Glutamatergic neuron (in vitro differentiated cells): ENCODE measurements at places on chromosomes 5 and 9. TPM values are rescaled to one million over a fixed set of nuclear protein-coding genes. Genes with fewer than 3 reads are reported as not detected.

DNA sequence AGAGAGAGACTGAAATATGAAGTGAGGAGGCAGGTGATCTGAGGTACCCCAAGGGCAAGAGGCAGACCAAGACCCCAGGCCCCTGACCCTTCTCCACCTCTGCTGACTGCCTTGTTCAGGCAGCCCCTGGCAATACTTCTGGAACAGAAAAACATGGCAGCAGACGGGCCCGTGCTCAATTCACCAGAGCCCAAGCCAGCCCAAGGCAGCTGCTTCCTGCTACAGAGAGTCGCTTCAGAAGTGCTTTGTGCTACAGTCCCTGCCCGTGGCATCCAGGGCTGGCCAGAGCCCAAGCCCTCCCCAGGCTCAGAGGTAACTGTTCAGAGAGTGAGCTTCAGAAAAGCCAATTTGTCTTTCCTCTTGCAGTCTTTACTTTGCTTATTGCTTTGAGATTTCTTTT is 151.4 kb upstream of the FSTL4 start:
- DNase-seq: no peak

GRCh38 chr9:125635888-125636287 is 71.1 kb downstream of the MAPKAP1 start:
- DNase-seq: peak; percentile 25

- no peak for DNase-seq
Observed at GRCh38 chr9:130292106-130292505, 26.5 kb downstream of the HMCN2 start.

Gene C5orf58
- not detected for total RNA-seq

DNA sequence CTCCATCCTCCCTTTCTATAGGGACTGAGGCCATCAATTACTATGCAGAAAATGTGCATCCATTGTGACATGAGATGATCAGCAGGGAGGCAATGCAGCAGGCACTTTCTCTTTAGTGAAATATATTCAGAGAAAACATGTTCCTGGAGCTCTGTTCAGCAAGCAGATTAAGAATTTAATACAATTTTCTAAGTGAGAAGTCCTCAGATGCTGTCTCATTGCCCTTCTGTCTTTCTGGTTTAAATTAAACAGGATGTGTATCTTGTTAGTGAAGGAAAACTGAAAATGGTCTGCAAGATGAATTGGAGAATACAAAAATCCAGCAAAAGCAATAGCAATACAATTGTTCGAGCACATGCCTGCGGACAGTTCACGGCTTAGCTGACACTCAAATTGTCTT is 445.8 kb upstream of the RIOK2 start:
- DNase-seq: no peak

Gene F12
- 5.4 TPM for total RNA-seq

DNA sequence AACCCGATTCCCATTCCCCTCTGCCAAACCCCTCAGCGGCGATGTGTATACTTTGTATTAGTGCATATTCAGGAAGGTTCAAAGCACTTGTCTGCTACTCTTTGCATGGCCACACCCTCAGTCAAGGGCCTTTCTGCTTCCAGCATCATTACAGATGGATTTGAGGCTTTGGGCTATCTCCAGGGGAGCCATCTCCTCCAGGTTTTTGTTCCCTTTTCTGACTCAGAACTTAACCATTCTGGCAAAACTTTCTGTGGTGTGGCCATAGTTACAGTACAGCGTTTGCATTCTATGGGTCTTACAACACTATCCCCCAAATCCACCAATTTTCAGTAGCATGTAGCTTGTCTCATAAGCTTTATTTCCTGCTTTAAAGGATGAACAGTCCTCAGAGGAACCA is 36.0 kb upstream of the SVEP1 start:
- no peak for DNase-seq

DNA sequence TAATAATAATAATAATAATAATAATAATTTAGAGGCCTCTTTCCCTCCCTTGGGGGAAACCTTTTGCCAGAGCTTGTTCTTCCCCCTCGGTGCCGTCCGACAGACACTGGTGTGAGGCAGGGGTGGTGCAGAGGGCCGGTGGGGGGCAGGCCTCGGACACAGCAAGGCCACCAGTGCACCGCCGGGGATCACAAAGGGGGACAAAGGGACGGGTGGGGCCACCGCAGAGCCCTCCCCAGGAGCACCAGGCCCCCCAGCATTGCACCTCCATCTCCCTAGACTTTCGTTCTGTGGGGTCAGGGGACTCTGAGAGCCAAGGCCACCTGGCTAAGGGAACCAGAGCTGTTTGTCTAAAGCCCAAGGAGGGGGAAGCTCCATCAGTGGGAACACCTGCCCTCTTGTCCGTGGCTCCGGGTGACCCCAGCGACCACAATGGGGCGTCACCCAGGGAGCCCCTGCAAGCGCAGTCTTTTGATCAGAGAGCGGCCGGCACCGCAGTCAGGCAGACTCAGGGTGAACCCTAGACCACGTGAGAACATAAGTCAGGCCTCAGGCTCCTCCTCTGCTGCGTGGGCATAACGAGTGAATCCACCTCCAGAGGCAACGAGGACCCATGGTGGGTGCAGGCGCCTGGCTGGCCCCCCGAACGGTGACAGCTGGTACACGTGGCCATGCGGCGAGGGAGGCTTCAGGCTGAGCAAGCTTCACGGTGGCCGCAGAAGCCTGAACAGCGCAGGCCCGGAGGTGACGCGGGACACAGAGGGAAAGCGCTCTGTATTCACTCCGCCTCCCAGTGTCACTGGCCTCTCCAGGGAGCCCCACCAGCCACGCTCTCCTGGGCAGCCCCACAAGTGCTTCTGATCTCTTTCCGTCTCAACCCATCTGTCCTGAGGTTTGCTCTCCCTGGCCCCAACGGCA is 12.0 kb upstream of the QSOX2 start:
- DNase-seq: no peak

DNA sequence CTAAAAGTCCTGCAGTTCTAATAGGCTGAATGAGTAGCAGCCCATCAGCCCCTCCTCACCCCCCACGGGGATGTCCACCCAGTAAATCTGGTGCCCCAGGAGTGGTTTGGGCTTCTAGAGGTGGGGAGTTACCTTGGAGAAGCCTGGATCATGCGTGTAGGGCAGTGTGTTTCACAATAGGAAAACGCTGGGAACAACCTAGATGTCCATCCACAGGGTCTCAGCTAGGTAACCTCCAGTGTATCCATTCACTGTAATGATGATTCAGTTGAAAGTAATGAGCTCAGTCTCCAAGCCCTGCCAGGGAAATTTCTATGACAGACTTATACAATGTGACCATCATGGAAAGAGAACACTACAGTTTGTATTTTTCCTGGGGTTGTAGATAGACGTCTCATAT is 51.8 kb downstream of the NDST1 start:
- DNase-seq: no peak

- DNase-seq: no peak
Observed at GRCh38 chr5:31995006-31995405, 179.1 kb downstream of the GOLPH3 start.
